ENCODE measurements at places on chromosomes 2 and 18. TPM values are rescaled to one million over a fixed set of nuclear protein-coding genes. Genes with fewer than 3 reads are reported as not detected.

The UGT1A5 gene
- not detected for total RNA-seq

DNA sequence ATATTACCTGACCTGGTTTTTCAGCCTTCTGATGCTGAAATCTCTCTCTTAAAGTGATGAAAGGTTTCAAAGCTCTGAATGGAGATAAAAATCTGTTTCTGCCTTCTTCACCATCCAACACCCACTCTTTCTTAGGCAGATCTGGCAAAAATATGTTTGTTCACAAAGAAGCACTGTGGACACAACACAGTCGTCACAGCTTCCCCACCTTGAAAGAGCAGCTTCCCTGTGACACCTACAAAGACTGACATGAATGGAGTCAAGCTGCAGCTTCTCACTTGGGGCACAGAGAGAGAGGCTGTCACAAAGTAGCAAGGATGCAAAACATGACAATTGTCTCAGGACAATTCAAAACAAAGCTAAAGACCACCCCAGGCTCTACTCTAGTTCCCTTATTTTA lies 86.5 kb downstream of the ICOS start:
- peak; percentile 25 for DNase-seq

GRCh38 chr2:232477751-232478510 lies 9.7 kb downstream of the ECEL1 start:
- no peak for DNase-seq

GRCh38 chr2:157501026-157501425 lies 57.1 kb upstream of the CYTIP start:
- DNase-seq, result no peak

DNA sequence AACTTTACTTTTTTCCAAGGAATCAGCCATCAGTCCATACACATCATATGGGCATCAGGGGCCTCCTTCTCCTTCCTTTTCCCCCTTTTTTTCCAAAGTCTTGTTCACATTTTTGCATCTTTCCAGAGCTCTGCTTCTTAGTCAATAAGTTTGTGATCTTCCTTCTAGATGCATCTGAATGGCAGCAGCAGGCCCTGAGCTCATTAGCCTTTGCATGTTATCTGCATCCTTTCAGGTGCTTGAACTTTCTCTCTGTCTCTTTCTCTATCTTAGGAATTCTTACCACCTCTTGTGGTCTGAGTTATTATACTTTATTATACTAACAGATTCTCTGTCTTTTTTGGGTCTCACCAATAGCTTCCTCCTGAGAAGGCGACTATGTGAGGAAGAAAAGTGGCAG lies 312.4 kb upstream of the FANCL start:
- no peak for DNase-seq

GRCh38 chr18:35110554-35111485 lies 69.6 kb downstream of the MAPRE2 start:
- no peak for DNase-seq

DNA sequence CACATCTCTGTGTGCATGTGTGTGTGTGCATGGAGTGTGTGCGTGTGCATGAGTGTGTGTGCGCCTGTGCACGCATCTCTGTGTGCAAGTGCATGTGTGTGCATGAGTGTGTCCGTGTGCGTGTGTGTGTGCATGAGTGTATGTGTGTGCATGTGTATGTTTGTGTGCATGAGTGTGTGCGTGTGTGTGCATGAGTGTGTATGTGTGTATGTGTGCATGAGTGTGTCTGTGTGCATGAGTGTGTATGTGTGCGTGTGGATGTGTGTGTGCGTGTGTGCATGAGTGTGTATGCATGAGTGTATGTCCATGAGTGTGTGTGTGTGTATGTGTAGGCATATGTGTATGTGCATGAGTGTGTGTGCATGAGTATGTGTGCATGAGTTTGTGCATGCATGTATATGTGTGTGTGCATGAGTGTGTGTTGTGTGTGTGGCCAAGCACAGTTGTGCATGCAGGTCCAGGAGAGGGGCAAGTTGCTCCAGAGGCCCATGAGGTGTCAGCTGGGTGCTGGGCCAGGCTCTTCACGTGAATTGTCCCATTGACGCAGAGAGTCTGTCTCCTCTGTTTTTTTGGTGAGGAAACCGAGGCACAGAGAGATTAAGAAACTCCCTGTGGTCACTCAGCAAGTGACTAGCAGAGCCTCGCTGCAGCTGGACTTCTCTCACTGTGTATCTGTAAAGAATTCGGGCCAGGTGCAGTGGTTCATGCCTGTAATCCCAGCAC lies 75.5 kb downstream of the ASB1 start:
- no peak for DNase-seq

- no peak for DNase-seq
These were observed 8.2 kb upstream of the SLC39A10 start for GRCh38 chr2:195648787-195649186.

The IGFBP2 gene
- not detected for total RNA-seq

The DLX2 gene
- not detected for total RNA-seq

GRCh38 chr18:45116116-45116515 lies 435.4 kb downstream of the SETBP1 start:
- no peak for DNase-seq

DNA sequence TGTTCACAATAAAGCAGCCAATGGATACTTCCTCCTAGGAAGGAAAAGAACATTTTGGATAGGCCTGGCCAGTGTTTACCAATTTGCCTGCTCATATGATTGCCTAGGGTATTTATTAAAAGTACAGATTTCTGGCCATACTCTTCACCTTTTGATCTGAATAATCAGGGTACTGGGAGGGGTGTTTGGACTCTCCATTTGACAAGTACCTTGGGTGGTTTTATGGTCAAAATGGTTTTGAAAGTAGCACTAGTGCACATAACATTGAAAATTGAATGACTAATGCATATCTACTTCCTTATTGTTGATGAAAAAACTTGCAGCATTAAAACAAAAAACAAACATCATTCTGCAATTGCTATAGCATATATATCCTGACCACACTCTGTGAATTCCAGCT lies 333.3 kb upstream of the CDH2 start:
- no peak for DNase-seq

- no peak for DNase-seq
These were observed 134.4 kb upstream of the ST6GAL2 start for GRCh38 chr2:107020392-107020791.

- no peak for DNase-seq
These were observed 59.6 kb downstream of the KCNF1 start for GRCh38 chr2:10971161-10971887.

DNA sequence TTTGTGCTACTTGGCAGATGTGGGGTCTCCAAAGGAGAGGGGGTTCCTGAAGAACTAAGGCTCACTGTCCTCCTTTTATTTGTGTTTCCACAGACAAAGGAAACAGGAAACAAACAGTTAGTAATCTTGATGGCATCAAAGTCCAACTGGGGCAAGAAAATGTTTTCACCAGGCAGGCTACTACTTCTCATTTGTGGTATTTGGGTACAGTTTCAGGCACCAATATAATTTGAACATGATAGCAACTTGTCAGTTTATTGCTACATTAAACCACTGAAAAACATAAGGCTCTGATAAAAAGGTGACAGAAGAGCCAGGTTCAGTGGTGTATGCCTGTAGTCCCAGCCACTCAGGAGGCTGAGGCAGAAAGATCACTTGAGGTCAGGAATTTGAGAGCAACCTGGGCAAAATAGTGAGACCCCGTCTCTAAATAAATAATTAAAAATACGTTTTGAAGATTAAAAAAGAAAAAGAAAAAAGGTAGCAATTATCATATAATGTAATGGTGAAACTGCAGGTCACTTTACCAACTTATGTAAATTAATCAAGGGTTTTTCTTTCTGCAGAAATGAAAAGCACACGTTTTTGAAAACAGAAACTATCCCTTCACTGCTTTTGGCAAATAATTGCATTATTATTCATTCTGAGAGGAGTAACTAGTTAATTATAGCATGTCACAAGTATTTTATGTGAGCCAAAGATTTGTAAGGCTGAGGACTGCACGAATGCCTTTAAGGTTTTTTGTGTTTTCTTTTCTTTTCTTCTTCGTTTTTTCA lies 157.5 kb upstream of the CAVIN2 start:
- DNase-seq, result no peak

DNA sequence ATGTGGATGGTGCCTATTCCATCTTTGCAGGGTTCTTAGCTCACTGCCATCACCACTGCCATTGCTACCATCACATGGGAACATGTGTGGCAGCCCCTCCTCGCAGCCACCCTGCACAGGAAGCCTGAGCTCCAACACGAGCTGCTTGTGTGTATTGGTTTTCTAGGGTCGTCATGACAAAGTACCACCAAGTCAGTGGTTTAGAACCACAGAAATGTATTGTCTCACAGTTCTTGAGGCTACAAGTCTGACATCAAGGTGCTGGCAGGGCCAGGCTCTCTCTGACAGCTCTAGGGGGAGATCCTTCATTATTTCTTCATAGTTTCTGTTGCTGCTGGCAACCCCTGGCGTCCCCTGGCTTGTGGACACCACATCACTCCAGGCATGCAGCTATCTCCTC lies 10.3 kb upstream of the IL1R2 start:
- DNase-seq, result peak; percentile 53

GRCh38 chr2:148817210-148817708 lies 57.8 kb upstream of the KIF5C start:
- DNase-seq, result no peak

GRCh38 chr2:214096208-214096715 lies 314.6 kb upstream of the VWC2L start:
- no peak for DNase-seq

- no peak for DNase-seq
These were observed 513.6 kb upstream of the LRRTM4 start for GRCh38 chr2:78035804-78036203.

DNA sequence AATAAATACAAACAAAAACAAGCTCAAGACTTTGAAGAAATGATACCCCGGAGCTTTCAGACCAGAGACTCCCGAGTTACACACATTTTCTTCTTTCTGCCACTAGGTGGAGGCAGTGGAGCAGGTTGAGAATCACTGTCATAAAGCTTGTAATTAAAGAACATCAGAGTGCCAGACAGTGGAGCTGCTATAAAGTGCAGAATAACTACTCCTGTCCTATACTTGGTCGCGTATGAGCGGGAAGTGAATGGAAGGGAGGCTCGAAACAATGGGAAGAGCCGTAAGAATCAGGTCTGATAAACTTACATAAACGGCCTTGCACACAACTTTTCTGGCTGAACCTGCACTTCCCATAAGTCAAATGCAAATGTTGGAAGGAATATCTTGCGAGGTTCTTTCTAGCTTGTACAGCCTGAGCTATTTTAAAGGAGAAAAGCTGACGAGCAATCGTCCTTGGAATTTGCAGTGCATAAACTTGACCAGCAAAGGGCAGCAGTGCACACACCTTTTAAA lies 189.0 kb downstream of the RPIA start:
- DNase-seq, result peak; percentile 40

- no peak for DNase-seq
These were observed 33.6 kb downstream of the FARP2 start for GRCh38 chr2:241389697-241390096.

The HES6 gene
- 3.6 TPM for total RNA-seq

GRCh38 chr2:25567406-25567805 lies 106.0 kb downstream of the DTNB start:
- no peak for DNase-seq

GRCh38 chr2:236408090-236408489 lies 143.9 kb upstream of the ASB18 start:
- no peak for DNase-seq

- no peak for DNase-seq
These were observed 179.7 kb downstream of the GBX2 start for GRCh38 chr2:235988271-235989015.

DNA sequence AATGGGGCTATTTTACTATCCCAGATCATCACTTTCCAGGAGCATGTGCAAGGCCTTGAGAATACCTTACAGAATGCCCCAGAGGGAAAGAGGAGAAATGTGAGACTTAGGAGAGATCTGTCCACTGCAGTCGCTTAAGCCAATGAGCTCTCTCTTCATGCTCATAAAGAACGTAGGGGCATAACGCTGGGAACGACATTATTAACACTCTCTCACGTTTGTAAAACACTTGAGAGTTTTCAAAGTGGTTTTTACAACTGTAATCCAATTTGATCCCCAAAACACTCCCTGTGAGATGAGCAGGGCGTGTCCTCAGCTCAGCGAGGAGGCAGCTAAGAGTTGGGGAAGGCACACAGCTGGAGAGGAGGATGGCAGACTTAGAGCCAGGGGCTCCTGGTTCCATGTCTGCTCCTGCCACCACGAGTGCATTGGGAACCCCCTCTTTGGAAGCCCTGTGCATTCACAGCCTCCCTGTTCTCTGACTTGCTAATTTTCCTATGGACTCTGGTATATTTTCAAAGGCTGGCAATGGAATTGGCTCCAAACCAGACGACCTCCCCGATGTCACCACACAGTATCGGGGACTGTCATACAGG lies 97.4 kb downstream of the PLB1 start:
- no peak for DNase-seq

- DNase-seq, result no peak
These were observed 216.7 kb downstream of the SETBP1 start for GRCh38 chr18:44897411-44897810.

DNA sequence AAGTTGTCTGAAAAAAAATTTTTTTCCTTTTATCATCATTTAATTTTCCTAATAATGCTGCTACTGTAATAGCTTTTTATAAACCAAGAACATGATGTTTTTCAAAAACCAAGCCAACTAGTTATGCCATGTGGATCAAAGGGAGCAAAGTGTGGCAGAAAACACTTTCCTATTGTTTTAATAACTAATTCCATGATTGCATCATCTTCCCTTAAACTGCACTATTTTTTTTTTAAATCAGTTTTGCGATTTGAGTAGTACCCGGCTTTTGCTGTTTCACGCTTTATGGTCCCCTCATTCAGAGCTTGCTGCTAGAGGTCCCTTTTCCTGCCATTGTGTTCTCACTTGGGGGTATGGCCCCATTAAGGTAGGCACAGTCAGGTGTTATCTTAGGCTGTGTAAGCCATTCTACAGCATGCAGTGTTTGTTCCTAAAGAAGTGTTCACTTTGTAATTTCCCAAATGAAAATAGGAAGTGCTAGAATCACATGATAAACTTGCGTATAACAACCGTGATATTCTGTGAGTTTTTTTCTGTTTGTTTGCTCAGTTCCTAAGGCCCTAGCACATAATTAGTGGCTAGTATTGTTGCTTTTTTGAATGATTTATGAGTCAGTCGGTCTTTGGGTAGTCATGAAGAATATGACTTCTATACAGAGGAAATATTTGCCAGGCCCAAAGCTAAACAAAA lies 225.8 kb downstream of the PTGR3 start:
- DNase-seq, result no peak

All from T-cell (primary cell).